ENCODE measurements at places on chromosomes 7 and 10.
A peak's percentile ranks its signal among the peaks of the same experiment; 100 is the strongest.

DNA sequence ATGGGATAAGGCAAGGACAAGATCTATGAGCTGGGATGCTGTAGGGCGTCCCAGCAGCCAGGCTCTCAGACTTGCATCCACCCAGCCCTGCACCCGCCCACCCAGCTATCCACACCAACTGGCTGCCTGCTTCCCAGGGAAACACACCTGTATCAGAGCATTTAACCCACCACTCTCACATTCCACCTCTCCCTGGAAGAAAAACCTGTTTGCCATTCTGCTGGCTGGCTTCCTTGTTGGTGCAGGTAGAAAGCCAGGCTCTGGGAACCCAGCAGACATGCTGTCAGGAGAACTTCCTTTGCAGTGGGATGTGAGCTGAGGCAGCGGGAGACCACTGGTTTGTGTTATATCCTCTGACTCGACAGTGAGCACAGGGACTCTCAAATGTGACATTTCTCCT is 67.0 kb downstream of the FAM241B start:
- DNase-seq, result no peak

GRCh38 chr7:22061775-22062174 is 116.1 kb upstream of the CDCA7L start:
- peak; percentile 5 for DNase-seq

DNA sequence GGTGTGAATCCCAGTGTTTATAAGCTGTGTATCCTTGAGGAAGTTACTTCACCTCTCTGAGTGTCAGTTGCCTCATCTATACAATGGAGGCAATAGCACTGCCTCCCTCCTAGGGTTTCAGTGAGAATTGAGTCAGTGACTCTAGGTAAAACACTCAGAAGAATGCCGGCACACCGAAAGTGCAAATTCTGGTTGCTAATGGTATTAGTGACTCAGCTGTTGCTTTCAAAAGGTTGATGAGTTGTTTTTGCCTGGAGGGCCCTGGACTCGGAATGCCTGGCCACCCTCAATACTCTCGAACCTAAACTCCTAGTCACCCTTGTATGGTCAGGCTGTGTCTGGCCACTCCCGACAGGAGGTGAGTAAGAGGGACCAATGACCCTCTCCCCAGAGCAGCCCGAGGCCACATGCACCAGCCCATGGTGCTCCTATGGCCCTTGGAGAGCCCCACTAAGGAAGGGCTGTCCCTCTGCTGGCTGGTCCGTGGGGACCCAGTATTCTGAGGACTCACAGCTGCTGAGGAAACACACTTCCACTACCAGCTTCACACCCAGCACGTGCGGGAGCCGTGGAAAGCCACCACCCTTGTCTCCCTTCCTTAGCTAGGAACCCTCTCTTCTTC is 60.2 kb downstream of the CALML3 start:
- DNase-seq, result peak; percentile 37

- no peak for DNase-seq
Observed at GRCh38 chr10:34543716-34544115, 271.4 kb downstream of the PARD3 start.

DNA sequence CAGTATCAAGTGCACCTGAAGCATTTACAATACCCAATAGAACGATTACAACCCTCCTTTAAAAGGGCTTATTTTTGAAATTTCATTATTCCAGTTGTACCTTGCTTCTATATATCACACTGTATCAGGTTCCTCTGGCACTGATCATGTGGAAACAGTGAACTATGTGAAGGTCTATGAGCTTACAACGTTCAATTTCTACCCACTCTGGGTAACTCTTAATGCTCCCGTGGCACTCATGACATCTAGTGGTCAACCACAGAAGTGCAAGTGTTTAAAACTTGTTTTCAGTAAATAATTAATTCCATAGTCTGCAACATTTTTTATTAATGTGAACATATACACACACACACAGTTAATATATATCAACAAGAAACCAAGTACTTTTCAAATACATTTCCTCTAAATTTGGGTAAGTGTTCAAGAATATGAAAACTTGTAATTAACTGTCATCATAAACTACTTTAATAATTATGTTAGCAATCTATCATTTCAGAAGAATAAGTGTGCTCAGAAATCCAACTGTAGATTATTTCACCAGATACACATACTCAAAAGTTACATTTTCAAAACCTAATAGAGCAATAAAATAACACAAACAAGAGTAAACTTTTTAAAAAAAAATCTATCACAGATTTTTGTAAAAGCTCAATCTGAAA is 61.0 kb downstream of the MPP7 start:
- peak; percentile 57 for DNase-seq

- no peak for DNase-seq
Observed at GRCh38 chr7:28149291-28150101, 31.1 kb downstream of the JAZF1 start.

DNA sequence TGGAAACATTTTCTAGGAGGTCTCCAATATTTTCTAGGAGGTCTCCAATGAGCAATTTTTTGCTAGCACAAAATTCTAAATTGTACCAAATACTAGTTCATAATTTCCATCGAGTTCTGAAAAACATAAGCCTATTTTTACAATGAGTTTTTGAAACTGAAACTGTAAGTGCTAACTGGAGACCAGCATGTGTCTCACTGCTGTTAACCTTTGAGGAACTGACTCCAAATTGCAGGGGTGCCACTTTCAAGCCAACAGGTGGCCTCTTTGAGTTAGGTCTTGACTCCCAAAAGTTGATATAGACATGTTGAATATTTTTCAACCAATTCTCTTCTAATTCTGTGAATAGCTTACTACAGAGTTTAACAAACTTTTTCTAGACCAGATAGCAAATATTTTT is 58.8 kb downstream of the CAV1 start:
- no peak for DNase-seq

DNA sequence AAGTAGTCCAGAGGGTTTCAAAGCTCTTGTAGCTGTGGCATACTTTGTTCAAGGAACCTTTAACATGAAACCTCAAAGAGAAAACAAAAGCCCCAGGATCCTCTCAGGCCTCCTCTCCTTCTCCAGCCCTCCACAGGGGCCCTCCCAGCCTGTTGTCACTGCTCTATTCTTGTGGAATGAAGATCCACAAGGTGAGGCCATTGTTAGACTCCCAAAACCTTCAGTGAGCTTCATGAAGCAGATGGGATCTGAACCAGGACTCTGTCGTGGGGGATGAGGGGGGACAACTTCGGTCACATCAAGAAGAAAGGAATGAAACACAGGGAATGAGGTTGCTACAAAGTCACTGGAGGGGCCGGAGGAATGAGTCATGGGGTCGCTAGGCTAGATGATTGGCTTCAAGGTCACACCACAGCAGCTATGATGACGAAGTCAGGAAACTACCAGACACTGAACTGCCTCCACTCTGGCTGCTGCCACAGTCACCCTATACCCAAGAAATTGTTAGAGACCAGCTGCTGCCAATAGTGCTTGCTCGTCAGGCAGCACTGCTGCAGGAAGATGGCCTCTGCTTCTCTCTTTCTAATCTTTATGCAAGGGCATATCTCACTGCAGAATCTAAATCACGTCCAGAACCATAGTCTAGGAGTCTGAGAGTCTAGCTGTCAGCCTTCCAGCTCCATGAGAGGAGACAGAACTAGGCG is 208.8 kb downstream of the HIBADH start:
- DNase-seq, result peak; percentile 57

DNA sequence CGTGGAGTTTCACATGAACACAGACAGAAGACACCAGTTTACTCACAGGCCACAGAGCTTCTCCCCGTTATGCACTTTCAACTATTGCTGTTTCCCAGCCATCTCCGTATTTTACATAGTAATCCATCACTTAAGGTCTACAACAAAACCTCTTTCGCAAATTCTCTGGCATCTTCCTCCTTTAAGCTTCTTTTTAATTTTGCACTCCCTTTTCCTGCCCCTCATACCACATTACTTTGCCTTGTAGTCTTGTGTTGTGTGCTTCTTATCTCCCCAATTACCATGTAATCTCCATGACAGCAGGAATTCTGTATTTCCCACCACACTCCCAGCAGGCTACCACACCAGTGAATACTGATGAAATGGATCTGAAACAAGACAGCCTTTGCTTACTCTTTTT is 87.3 kb downstream of the ODAD2 start:
- no peak for DNase-seq

GRCh38 chr10:73892310-73893030 is 18.1 kb upstream of the CAMK2G start:
- peak; percentile 76 for DNase-seq

- DNase-seq, result no peak
Observed at GRCh38 chr10:28295336-28295735, 7.5 kb downstream of the MPP7 start.

DNA sequence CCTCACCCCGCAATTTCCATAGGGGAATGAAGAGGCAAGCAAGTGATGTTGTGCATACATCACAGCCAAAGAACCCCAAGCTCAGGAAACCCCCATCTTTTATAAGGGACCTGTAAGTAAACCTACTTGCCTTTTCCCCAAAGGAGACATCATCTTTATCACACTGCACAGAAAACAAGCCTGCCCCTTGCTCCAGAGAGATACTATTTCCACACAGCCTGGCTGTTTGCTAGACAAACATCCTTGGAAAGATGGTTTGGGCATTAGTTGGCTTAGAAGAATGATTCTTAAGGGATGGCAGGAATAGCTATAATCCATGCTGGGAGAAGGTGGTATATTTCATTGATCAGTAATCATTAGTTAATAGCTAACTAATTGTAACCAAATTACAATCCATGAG is 123.7 kb upstream of the SEC61G start:
- no peak for DNase-seq

GRCh38 chr10:30857803-30858202 is 173.9 kb downstream of the ZNF438 start:
- peak; percentile 98 for DNase-seq
